ENCODE measurements at places on chromosomes 1 and 21. TPM values are rescaled to one million over a fixed set of nuclear protein-coding genes. Genes with fewer than 3 reads are reported as not detected.

LIPI gene
- total RNA-seq = not detected

GPR25 gene
- 0.32 TPM for total RNA-seq

MRPS6 gene
- 31.0 TPM for total RNA-seq

WLS gene
- 70.8 TPM for total RNA-seq

FOXO6 gene
- total RNA-seq = not detected

DTL gene
- 6.7 TPM for total RNA-seq

UBAP2L gene
- total RNA-seq = 80.9 TPM

- no peak for ATAC-seq
Measured at GRCh38 chr1:109630081-109630897, 10.7 kb downstream of the AMPD2 start.

DNA sequence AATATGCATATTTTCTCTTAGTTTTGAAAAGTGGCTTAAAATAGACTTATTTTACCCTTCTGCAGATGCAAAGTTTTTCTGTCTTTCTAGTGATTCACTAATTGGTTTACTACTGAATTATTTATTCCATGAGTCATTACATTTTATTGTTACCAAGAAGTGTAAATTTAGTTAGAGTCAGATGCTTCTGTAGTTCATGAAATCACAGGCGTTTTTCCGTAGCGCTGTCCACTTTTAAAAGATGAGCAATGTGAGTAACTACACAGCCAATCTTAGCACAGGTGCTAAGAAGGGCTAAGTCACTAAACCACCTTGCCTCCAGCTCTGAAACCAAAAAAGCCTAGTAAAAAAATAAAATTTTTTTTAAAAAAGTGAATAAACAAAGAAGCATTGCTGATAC lies 24.7 kb downstream of the RGS13 start:
- no peak for ATAC-seq

GRCh38 chr1:156832434-156832833 lies 15.8 kb upstream of the SH2D2A start:
- ATAC-seq = no peak

- ATAC-seq = no peak
Measured at GRCh38 chr1:177964336-177964735, 5.5 kb downstream of the SEC16B start.

DNA sequence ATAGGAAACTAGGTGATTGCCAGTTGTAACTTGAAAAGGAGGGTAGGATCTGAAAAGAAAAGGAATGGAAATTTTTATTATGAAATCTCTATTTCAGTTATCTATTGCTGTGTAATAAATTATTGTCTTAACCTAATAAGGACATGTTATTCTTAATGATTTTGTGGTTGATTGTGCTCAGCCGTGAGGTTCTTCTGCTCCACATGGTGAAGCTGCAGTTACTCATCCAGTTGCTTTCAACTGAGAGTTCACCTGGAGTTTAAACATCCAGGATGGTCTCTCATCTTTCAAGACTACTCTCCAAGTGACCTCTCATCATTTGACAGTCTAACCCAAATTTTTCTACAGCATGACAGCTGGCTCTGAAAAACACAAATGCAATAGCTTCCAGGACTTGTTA lies 96.0 kb downstream of the ATG4C start:
- ATAC-seq = no peak

GRCh38 chr1:117529683-117530082 lies 76.2 kb upstream of the TENT5C start:
- no peak for ATAC-seq

GRCh38 chr21:44529503-44530125 lies 10.4 kb downstream of the KRTAP10-1 start:
- no peak for ATAC-seq

- ATAC-seq = no peak
Measured at GRCh38 chr1:69739251-69739605, 171.5 kb downstream of the LRRC7 start.

DNA sequence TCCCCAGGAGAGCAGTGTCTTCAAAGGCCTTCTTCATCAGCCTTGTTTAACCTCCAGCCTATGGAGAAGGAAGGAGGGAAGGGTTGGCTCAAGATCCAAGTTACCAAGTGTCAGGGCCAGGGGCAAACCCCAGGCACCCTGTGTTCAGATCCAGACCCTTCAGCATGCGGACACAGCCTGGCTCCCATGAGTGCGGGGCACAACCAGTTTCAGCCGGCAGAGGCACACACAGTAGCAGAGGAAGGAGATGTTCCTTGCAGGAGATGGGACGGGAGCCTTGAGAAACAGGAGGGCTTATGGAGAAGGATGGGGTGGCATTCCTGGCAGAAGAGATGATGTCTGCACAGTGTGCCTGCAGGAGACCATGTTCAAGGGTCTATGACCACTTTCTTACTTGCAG lies 161.7 kb upstream of the EDN2 start:
- no peak for ATAC-seq

DNA sequence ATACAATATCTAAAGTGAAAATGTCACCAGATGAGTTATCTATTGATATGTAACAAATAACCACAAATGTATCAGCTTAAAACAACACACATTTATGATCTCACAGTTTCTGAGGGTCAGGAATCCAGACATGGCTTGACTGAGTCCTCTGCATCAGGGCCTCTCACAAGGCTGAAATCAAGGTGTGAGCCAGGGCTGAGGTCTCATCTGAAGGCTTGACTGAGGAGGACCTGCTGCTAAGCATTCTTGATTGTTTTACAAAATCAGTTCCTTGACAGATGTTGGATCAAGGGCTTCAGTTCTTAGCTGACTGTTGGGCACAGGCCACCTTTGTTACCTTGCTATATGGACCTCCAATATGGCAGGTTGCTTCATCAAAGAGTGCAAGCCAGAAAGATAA lies 483.7 kb downstream of the CAMTA1 start:
- ATAC-seq = no peak

- no peak for ATAC-seq
Measured at GRCh38 chr1:225446595-225446960, 18.7 kb upstream of the LBR start.

- ATAC-seq = peak; percentile 85
Measured at GRCh38 chr1:221829327-221830015, 87.6 kb upstream of the DUSP10 start.

GRCh38 chr1:100581096-100581705 lies 43.3 kb downstream of the GPR88 start:
- ATAC-seq = no peak

DNA sequence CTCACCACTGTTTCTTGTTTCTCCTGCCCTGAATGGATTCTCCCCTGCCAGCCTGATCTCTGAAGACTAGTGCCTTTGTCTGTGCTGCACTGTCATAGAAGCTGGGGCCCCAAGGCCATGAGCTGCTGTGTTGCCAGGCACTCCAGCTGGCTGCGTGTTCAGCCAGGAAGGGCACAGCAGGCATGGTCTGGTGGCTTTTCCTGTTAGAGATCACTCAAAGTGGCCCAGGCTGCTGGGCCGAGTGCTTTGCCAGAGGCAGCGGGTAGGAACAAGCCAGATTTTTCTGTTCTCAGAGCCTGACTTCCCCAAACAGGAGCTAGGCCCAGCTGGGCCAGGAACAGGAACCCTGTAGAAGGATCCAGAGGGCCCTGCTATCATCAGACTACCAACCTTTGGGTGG lies 5.2 kb downstream of the ADPRS start:
- ATAC-seq = no peak

GRCh38 chr1:242673652-242674051 lies 149.2 kb upstream of the PLD5 start:
- ATAC-seq = no peak

DNA sequence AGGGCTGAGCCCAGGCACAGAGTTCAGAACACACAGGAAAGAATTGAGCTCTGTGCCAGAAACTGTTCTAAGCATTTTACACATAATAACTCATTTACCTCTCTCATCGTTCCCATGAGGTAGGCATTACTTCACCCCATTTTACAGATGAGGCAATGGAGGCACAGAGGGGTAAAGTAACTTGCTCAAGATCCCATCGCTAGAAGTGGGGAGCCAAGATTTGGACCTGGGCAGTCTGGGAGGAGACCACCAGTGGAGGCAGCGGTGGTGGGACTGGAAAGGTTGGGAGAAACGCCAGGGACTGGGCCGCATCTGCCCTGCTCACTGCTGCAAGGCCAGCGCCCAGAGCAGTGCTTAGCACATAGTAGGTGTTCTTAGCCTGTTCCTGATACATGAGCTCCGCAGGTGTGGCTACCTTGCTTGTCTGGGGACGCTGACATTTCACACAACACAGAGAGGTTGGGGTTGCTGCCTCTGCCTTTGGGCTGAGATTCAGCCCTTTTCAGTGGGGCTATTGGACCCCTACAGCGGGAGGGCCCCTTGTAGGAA lies 27.8 kb upstream of the EPS8L3 start:
- ATAC-seq = no peak
